ENCODE measurements at places on chromosomes 16 and 17.

- DNase-seq, result no peak
Observed at GRCh38 chr16:19005561-19006445, 22.1 kb downstream of the TMC7 start.

DNA sequence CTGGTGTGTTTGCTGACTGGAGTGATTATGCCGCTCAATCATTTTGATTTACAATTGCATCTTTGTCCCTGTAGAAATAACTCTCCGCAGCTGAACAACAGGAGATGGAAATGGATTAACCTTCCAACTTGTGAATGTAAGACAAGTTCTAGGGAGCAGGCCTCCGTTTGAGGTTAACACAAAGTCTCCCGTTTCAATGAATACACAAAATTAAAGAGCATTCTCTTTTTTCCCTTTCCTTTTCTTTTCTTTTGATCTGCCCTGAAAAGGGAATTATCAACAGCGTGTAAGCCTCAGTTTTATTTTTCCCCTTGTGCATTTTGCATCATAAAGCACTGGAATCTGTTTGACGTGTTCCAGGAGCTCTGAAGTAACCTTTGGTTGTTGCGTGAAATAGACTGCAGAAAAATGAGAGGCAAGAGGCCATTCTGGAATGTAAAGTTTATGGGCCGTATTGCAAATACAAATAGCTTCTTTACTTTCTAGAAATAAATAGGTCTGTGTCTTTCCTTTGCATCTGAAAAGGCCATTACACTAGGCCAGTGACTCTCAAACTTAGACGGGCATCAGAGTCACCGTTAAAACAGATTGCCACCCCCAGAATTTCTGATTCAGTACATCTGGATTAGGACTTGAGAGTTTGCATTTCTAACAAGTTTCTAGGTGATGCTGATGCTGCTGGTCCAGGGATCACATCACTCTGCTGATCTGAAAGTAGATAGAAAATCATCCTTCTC lies 164.7 kb downstream of the ZNF18 start:
- DNase-seq, result no peak

- no peak for DNase-seq
Observed at GRCh38 chr16:11145819-11146211, 110.2 kb downstream of the SOCS1 start.

GRCh38 chr16:30009990-30010843 lies 610 bp downstream of the DOC2A start:
- no peak for DNase-seq
